ENCODE measurements at places on chromosomes 7 and 10.

GRCh38 chr7:107151538-107151937, 17.3 kb upstream of the HBP1 start:
- no peak for DNase-seq

- no peak for DNase-seq
Observed at GRCh38 chr10:58026036-58026435, 241.7 kb downstream of the IPMK start.

- DNase-seq, result peak; percentile 40
Observed at GRCh38 chr7:2802101-2802500, 42.0 kb downstream of the GNA12 start.

DNA sequence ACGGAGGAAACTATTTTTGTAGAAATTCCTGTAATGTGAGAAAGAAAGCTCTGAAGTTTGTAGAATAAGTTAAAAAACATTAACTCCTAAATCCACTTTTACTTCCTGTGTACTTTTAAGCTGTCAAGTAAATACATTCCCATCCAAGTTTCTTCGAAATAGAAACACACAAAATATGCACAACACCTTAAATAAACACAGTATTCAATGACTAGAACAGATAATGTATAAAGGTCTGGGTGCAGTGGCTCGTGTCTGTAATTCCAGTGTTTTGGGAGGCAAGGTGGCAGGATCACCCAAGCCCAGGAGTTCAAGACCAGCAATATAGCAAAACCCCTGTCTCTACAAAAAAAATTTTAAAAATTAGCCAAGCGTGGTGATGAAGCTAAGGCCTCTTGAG, 121.9 kb upstream of the ODAD2 start:
- no peak for DNase-seq

DNA sequence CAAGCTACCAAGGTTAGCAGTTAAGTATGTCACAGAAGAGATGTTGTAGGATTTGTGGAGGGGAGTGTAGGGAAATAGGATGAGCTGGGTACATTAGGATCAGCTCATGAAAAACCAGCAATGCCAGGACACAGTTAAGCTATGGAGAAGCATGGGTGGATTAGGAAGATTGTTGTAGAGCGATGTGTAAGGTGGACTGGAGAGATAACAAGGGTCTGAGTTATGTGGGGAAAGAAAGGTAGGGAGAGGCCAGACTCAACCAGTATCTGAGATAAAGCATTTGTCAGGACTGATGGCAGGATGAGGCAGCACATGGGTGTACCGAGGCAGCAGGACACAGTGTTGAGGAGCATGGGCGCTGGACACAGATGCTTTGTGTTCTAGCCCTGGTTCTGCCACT, 85.4 kb upstream of the PRR15 start:
- DNase-seq, result no peak

- no peak for DNase-seq
Observed at GRCh38 chr7:155558961-155559360, 12.6 kb upstream of the CNPY1 start.

- DNase-seq, result no peak
Observed at GRCh38 chr7:28643584-28644340, 231.4 kb downstream of the CREB5 start.

DNA sequence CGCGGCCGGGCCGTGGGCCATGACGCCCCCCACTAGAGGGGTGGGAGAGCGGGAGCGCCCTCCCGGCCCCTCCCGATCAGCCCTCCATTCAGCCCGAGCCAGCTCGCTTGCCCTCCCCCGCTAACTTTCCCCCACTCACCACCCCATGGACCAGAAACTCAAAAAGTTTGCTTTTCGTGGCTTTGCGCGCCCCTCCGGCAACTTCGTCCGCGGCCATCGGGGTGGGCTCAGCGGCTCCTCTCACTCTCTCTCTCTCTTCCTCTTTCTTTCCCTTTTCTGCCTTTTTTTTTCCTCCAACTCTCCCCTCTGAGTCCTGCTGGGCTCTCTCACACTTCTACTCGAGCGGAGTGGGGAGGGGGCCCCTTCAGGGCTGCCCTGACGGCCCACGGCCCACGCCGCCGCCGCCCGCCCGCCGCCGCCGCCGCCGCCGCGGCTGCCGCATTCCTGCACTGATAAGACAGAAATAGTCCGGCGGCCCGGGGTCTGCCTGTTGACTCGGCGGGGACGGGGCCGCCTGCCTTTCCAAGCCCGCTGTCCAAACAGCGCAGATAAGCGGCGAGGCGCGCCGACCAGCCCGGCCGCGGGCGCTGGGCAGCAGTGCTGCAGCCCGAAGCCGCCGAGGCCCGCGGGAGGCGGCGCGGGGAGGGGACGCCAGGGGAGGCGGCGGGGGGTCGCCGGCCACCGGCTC, at the start of gene SMARCD3:
Gene SMARCD3 (minus strand): TSS at position 349 of the 688 bp plus-strand sequence. CDS start 132 bp downstream, at position 217.
- no peak for DNase-seq

- peak; percentile 52 for DNase-seq
Observed at GRCh38 chr10:114259824-114260223, 20.8 kb downstream of the VWA2 start.

GRCh38 chr10:30080161-30080560, 20.8 kb upstream of the JCAD start:
- no peak for DNase-seq

- no peak for DNase-seq
Observed at GRCh38 chr10:102243309-102243708, 2.0 kb upstream of the PITX3 start.

GRCh38 chr7:158557441-158557755, 30.2 kb downstream of the PTPRN2 start:
- DNase-seq, result no peak

DNA sequence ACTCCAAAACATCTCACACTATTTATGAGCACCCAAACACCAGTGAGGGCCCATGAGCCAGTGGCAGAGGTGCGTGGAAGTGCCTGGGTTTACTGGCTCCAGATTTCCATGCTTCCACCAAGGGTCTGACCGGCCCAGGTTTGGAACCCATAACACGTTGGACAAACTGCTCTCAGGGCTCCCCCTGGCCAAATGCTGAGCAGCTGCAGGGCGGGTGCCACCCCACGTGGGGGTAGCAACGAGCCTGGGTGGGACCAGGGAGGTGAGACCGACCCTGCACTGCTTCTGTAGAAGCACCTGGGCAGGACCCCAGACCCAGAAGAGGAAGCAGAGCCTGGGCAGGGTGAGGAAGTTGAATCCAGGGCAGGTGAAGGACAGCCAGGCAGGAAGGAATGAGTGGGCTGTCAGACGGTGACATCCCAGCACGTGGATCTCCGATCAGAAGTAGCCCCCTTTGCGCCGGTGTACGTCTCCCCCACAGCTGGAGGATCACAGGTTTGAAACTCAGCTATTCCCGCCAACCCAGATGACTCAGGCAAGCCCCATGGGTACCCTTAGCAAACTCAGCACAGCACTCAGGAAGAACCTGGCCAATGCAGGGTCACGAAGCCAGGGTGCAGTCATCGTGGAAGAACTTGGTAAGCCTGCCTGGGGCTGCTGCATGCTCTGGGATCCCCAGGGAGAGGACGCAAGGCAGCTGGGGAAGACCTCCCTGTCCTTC, 100.4 kb upstream of the DDC start:
- DNase-seq, result no peak

DNA sequence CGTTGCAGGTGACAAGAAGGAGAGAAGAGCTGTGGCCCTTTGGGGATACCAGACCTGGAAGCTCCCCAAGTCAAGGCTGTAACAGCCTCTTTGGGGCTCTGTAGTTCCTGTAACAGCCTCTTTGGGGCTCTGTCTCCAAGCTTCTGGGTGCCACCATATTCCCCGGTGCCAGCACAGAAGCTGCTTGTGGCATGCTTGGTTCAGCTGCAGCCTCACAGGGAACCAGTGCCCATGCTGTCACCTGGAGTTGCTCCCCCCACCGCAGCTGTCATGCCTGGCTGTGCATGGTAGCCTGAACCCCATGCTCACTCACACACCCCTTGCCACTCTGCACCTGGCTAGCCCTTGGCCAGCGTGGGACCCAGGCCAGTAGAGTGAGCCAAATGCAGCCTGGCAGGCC, 109.1 kb downstream of the ELAPOR2 start:
- no peak for DNase-seq

DNA sequence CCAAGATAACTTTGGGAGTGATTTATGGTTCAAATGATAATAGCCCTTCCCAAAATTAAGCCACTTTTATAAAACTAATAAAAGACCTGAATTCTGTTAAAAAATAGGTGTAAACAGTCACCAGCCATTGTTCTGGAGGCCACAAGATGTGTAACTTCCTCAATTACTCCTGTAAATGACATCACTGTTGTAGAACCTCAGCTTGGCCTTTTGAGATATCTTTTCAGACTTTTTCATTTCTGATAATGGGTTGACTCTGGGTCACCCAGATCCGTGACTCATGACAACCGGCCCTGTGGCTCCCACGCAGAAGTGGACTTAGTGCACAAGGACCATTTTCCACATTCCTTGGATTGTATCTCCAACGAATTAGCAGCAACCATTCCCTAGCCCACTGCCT, 106.6 kb downstream of the DKK1 start:
- DNase-seq, result peak; percentile 90

DNA sequence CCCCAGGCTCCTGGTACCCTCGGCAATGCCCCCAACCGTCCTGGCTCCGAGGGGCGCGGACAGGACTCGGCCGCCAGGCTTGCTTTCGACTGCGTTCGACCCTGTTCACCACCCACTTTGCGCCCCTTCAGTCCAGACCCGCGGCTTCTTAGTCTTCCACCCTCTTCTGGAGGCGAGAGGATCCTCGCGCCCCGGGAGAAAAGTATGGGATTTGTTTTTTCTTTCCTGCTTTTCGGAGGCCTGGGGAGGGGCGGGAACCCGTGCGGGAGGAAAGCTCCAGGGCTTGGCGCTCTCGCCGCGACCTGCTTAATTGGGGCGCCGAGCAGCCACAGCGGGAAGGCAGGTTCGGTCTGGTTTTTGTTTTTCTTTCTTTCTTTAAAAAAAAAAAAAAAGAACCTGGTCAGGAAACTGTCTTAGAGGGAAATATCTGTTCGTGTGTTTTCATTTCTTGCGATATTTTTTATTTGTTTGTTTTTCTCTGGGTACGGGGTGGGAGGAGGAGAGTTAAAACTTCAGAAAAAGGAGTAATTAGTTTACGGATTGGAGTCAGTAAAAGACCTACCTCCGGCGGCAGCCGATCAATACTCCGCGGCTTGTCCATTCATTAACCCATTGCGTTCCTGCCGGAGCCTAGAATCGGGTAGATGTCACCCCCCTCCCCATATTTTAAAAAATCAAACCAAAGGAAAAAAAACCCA, 1.6 kb downstream of the EMX2 start:
- DNase-seq, result no peak

- no peak for DNase-seq
Observed at GRCh38 chr10:100725071-100725471, 20.3 kb upstream of the PAX2 start.

DNA sequence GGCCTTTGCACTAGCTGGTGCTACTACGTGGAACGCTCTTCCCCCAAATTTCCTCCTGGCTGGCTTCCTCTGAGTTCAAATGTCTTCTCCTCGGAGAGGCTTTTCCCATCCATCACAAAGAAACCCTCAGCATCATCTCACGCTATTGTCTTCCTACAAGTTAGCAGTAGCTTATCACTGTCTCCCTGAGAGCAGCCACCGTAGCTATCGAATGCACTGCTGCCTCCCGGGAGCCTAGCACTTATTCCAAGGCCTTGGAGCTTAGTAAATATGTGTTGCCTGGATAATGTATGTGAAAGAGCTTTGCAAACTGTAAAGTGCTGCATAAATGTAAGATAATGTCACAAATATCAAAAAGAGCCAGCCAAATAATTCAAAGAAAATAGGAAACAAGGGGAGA, 124.4 kb downstream of the KCNMA1 start:
- no peak for DNase-seq

DNA sequence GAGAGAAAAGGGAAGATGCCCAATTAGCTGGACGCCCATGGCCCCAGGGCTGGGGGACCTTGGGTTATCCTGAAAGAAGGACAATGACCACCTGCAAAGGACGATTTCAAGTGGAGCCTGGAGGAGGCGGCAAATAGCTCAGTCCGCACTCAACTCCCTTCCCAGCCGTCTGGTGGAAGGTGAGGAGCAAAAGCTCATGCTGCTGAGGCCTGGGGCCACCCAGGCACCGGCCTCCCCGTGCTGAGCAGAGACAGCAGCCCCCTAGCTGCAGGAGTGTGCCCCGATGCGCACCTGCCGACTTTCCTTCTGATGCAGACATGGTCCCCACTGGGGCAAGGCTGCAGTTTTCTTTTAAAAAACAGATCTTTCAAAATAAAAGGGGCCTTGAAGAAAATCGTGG, 7.9 kb downstream of the FAM20C start:
- no peak for DNase-seq

DNA sequence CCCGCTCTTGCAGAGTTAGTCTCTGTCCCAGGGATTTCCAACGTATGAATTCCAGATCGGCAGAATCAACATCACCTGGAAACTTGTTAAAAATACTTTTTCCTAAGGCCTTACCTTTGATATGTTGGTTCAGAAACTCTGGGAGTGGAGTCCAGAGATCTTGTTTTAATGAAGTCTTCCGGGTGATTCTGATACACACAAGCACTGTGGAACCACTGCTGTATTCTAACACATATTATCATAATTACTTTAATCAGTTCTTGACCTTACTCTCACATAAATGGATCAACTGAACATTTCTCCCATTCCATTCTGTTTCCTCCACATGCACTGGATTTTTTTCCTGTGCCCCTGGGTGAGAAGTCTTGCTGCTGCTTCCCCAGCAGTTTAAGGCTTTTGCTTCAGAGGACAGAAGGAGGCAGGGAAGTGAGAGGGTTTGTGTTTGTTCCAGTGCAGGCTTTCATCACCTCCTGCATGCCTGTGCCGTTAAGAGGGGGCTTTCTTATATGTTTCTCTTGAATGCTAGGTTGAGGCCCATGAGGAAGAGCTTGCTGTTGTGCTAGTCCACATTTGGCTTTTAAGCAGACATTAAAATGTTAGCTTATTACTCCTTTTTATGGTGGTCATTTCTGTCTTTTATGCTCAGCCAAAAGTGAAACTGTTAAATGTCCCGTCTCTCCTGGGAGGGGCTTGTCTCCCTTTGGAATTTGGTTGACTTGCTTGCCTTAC, 32.4 kb downstream of the CCSER2 start:
- DNase-seq, result peak; percentile 15

GRCh38 chr10:58701405-58702135, 188.9 kb downstream of the BICC1 start:
- DNase-seq, result no peak

- DNase-seq, result no peak
Observed at GRCh38 chr10:34016576-34016975, 682.1 kb upstream of the NRP1 start.

DNA sequence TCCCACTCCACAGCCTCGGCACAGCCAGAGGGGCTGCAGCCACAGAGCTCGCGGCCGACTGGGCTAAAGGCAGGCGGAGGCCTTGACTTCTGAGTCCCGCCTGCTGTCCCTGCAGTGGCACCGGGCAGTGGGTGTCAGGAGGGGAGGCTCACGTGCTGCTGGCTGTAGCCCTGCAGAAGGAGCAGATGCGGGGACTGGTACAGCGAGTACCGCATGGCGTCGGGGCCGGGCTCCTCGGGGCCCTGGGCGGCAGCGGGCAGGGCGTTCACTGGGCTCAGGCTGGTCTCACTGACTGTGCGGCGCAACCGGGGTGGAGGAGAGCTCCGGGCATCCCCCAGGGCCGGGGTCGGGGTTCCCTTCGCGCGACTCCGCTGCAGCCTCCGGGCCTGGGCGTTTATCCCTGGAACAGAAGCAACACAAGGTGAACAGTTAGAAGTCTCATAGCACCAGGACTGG, 25.6 kb downstream of the PAPOLB start:
- no peak for DNase-seq

- no peak for DNase-seq
Observed at GRCh38 chr7:97313900-97314299, 196.4 kb downstream of the SDHAF3 start.
